T-helper 22 cell (primary cell): ENCODE measurements at places on chromosomes 13 and 19.

GRCh38 chr13:58254943-58255342, 623.4 kb downstream of the PCDH17 start:
- no peak for DNase-seq

DNA sequence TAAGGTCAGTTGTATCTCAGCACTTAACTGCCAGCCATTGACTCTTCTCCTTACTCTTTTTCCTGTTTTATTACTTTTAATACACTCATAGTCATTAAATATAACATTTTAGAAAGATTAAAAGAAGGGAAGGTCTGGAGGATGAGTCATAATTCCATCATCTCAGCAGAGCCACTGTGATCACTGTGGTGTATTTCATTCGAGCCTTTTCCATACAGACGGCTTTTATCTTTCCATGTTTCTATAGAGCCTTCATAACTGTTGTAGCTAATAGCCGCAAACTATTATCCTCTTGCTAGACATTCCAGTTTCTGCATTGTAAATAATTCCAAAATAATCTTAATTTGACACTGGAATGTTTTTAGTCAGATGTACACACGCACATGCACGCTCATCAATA, 4.7 kb upstream of the FLT1 start:
- DNase-seq, result no peak

GRCh38 chr13:94617389-94618000, 15.8 kb downstream of the GPR180 start:
- DNase-seq, result no peak

DNA sequence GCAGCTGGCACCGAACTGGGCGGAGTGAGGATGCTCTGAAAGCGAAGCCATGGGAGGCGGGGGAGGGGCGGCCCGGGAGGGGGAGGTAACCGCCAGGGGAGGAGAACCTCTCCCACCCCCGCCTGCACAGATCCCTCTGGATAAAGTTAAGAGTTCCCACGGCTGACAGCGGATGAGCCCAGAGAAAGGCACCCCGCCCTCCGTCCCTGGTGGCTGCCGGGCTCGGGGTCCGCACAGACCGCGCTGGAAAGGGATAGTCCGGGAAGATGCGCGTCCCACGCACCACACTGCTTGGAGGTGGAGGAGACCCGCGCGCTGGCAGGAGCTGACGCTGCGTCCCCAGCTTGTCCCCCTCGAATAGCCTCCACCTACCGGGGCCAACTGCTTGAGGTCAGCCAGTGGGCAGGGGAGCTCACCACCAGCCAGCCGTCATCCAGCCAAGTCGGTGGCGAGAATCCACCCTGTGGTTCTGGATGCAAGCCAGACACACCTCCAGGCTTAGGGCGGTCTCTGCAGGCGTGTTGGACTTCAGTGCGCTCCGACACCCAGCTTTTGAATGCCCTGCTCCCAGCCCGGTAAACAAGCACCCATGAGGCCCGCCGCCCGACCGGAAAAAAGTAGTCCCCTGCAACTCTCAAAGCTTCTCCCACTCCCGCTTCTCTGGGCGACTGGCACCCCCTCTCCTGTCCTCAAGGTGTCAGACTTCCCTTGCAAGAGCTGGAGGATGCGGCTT, at the start of gene TRPC4:
Gene TRPC4 (minus strand): TSS at position 17 of the 733 bp plus-strand sequence. CDS start 86,439 bp downstream, outside the sequence.
- DNase-seq, result no peak

DNA sequence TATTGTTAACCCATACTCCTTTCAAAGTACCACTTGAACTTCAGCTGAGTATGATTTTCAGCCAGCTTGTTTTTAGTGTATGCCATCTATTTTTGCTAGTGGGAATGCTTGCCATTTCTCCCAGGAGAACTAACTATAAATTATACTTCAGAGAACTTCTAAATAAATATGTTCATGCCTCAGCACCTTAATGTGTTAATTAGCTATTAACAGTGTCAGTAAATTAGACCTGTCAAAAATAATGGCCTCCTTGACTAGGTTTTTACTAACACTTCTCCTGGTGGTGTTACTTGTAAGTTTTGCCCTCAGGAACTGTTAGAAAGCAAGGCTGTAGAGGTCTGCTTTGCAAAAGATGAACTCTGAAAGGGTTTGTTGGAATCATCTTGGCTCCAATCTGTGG, 4.5 kb downstream of the CLDN10 start:
- DNase-seq, result no peak
